HFFc6 (cell line): ENCODE measurements at places on chromosomes 3 and 15.

- DNase-seq, result peak; percentile 84
Measured at GRCh38 chr3:105473521-105474223, 107.0 kb downstream of the ALCAM start.

GRCh38 chr3:8490079-8490552 is 11.5 kb upstream of the LMCD1 start:
- DNase-seq, result peak; percentile 85

- DNase-seq, result no peak
Measured at GRCh38 chr15:95499397-95499796, 831.1 kb upstream of the NR2F2 start.

DNA sequence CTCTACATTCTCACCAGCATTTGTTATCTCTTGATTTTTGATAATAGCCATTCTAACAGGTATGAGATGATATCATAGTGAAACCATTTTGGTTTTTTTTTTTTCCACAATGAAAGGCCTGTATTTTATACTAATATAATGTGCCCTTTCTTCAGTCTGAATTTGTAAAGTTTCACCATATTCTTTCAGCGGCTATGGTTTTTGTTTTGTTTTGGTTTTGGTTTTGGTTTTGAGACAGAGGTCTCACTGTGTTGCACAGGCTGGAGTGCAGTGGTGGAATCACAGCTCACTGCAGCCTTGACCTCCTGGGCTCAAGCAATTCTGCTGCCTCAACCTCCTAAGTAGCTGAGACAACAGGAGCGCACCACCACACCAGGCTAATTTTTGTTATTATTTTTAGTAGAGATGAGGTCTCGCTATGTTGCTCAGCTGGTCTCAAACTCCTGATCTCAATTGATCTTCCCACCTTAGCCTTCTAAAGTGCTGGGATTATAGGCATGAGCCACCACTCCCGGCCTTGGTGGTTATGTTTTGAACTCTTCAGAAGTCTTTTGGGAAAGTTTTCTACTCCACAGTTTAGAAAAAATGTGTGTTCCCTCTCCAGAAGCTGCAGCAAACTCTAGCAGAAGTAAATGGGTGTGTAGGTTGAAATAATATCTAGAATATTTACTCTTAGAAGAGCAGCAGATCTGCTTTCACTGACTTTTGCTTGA is 110.2 kb upstream of the UMPS start:
- DNase-seq, result no peak

DNA sequence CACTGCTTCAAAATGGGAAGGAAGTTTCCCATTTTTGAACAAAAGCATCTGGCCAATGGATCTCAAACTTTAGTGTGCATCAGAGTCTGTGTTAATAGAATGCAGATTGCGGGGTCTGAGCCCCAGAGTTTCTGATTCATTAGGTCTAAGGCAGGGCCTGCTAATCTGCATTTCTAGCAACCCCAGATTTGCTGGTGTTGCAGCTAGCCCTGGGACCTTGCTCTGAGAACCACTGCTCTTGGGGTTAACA is 30.7 kb upstream of the USP3 start:
- no peak for DNase-seq

DNA sequence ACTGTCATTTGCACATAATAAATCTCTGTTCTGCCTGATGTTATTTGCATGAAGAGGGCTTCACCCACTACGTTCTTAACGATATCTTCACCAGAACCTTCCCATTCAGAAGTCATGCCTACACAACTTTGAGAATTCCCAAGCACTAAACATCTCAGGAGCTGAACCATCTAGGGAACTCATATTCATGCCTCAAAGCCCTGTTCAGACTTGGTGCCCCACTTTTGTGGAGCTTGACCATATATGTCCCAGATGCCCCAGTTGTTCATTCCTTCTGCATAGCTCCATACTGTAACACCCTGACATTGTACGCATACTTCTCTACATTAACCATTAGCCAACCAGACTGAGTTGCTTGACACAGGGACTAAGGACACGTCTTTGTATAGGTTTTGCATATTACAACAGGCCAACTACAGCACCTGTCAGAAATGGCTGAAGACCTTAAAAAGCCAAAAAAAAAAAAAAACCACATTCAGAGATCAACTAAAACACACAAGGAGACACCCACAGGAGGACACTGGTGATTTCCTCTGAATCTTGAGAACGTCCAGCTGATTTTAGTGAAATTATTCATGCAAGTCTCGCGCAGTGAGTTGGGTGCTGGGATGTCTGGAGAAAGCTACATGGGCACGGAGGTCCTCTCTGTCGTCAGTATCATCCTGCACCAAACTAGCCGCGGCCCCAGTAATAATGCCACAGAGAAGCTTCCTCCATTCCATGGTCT is 141.4 kb downstream of the FOXP1 start:
- no peak for DNase-seq

- DNase-seq, result no peak
Measured at GRCh38 chr15:94700211-94700610, 468.9 kb downstream of the MCTP2 start.

DNA sequence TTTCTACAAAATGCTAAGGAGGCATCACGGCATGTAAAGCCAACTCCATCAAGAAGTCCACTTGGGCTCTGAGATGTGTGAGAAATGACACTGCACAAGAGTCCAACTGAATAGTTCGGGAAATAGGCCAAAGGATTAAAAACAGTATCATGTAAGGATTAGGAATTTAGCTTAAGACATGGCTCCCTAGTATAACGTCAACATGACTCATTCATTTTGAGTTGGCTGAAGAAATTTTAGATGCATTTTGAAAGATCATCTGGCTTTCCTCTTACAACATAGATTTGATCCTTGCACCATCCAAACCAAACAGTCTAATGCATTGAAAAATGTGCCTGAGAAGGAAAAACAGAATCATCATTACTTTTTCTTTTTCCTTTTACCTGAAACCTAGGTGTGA is 109.3 kb upstream of the MME start:
- peak; percentile 81 for DNase-seq
